ENCODE measurements at places on chromosomes 3 and 15.

- DNase-seq = no peak
These were observed 60.0 kb upstream of the IL12A start for GRCh38 chr3:159928666-159929065.

- DNase-seq = peak; percentile 53
These were observed 165.2 kb downstream of the RORA start for GRCh38 chr15:61063875-61064320.

DNA sequence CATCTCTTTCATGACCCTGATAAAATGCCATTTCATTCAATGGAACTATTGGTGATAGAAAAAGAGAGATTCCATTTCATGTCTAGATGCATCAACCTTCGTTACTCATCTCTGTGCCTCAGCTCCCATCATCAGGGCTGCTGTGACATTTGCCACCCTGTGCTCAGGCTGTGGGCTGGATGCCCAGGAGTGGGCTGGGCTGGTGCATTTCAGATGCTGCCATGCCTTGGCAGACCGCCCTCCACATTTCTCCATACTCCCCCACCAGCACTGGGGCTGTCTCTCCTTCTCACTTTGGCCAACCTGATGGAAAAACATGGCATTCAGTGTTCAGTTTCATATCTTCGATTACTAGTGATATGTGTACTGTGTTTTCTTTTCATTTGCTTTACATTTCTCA is 59.1 kb downstream of the DNASE1L3 start:
- DNase-seq = no peak

DNA sequence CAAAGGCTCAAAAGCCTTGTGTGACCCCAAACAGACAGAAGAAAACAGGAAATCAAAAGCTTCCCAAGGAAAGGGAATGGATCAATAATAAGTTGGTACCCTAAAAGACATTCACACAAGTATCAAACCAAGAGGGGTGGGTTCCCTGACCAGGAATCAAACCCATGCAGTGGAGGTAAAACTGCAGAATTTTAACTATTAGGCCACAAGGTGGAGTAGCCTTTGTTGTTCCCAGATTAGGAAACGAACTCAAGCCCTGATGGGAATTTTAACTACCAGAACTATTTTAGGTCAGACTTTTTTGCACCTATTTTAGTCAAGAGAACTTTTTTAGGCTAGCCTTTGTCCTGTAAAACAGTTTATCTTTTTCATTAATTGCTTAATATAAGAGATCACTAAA is 31.4 kb downstream of the SETMAR start:
- DNase-seq = no peak

GRCh38 chr3:73411993-73412392 is 212.7 kb downstream of the PDZRN3 start:
- no peak for DNase-seq
